ENCODE measurements at places on chromosomes 7 and 10.

- DNase-seq, result no peak
Measured at GRCh38 chr10:7412237-7412927, 1.5 kb upstream of the SFMBT2 start.

GRCh38 chr10:37225163-37225562 is 99.8 kb downstream of the ANKRD30A start:
- no peak for DNase-seq

DNA sequence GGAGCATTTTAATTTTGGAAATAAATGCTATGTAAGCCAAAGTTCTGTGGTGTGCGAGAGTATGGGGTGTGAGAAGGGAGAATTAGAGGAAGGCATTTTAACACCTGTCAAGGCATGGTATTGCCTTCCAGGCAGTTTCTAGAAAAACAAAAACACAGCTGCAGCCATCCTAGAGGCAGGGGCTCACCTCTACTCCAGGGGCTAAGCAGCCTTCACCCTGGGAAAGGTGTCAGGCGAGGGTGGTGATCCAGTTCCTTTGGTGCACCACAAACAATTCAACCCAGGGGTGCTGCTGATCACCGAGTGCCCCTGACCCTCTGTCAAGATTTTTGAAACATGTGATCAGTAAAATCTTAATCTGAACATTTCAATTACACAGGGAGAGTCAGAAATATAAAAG is 59.2 kb upstream of the GPR26 start:
- DNase-seq, result no peak

- peak; percentile 16 for DNase-seq
Measured at GRCh38 chr10:49441488-49442476, 45.9 kb upstream of the DRGX start.

GRCh38 chr7:49692516-49692915 is 80.9 kb upstream of the VWC2 start:
- DNase-seq, result no peak

DNA sequence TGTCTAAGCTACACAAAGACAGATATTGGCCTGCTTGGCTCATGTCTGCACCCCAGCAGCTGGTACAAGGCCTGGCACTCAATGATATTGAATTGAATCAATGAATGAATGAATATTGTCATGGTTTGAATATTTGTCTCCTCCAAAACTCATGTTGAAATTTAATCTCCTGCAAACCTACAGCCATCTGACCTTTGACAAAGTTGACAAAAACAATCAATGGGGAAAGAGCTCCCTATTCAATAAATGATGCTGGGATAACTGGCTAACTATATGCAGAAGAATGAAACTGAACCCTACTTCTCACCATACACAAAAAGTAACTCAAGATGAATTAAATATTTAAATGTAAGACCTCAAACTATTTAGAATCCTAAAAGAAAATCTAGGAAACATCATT is 144.7 kb downstream of the CYP26A1 start:
- DNase-seq, result no peak

DNA sequence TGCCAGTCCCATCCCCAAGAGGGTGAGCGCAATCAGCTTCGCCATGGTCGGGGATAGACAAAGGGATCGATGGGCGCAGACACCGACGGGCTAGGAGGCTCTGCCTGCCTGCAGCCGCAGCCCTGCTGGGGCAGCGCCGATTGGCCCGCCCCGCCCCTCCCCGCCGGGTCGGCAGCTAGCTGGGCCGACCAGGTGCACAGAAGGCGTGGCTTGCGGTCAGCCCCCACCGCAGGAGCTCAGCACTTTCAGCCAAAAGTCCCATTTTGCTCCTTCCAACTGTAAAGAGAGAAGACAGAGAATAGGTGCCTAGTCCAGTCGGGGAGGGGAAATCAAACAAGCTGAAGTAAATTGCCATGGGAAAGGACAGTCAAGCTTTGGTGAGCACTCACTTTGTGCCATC is at the start of gene PON1:
TSS of gene PON1 (minus strand) at position 102 of the 400 bp plus-strand sequence. CDS start at position 45, 57 bp downstream.
- DNase-seq, result no peak

- DNase-seq, result no peak
Measured at GRCh38 chr7:74619235-74619860, 38.2 kb upstream of the GTF2I start.

- no peak for DNase-seq
Measured at GRCh38 chr7:129875745-129876411, 76.9 kb downstream of the UBE2H start.
